ENCODE measurements at places on chromosomes 7 and 10.

GRCh38 chr7:144818511-144818910 is 17.3 kb downstream of the TPK1 start:
- DNase-seq = no peak

DNA sequence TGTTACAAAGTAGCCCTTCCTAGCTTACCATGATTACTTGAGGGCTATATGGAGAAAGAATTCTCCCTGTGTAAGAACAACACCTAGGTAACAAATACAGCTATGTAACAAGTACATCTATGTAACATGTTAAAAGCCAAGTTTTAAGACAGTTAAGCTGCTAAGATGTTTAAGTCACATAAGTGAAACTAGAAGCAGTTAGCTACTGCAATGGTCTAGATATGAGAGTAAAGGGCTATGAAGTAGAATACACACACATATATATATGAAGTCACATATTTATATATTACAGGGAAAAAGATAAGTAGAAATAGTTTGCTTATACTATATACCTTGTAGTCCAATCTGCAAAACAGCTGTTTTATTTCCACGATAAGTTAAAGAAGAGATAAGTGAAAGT is 14.4 kb downstream of the POT1 start:
- DNase-seq = no peak

DNA sequence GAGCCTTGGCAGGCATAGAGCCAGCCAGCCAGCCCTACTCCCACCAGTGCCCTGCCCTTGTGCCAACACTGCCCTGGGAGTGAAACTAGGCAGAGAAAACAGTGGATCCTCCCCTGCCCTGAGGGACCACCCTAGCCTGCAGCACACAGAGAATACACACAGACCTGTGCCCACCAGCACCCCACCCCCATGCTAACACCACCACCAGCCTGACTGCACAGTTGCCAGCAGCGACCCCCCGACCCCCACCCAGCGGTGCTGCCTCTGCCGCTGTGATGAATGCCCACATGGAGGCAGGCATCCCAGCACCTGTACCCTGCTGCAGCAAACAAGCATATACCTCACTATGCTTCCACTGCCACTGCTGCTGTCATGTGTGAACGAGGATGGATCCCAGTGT is 9.4 kb upstream of the MIOS start:
- DNase-seq = no peak

- no peak for DNase-seq
Measured at GRCh38 chr10:97002670-97003069, 170.6 kb downstream of the LCOR start.

- DNase-seq = no peak
Measured at GRCh38 chr7:134741907-134742635, 37.4 kb upstream of the CALD1 start.

DNA sequence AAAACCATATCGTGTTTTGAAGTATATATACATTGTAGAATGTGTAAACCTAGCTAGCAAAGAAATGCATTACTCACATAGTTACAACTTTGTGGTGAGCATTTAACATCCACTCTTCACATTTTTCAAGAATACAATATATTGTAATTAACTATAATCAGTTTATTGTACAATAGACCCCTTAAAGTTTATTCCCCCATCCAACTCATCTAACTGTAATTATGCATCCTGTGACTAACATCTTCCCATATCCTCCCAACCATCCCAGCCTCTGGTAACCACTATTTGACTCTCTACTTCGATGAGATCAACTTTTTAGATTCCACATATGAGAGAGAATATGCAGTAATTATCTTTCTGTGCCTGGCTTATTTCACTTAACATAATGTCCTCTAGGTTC is 526.4 kb downstream of the KIF20B start:
- DNase-seq = no peak

DNA sequence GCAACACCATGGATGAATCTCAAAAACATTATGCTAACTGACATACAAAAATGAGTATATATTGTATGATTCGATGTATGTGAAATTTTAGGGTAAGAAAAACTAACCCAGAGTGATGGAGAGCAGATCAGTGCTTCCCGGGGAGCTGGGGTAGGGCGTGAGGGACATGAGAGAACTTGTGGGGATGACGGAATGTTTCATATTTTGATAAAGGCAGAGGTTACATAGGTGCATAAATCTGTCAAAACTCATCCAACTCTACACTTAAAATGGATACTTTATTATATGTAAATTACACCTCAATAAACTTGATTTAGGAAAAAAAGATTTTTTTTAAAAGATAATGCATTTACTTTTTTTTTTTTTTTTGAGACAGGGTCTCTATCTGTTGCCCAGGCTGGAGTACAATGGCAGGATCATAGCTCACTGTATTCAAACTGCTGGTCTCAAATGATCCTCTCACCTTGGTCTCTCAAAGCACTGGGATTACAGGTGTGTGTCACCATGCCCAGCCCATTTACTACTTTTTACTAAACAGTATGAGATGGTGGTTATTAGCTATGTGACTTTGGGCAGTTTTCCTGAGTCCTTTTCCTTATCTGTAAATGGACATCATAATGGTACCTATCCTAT is 13.7 kb downstream of the RHEB start:
- no peak for DNase-seq

DNA sequence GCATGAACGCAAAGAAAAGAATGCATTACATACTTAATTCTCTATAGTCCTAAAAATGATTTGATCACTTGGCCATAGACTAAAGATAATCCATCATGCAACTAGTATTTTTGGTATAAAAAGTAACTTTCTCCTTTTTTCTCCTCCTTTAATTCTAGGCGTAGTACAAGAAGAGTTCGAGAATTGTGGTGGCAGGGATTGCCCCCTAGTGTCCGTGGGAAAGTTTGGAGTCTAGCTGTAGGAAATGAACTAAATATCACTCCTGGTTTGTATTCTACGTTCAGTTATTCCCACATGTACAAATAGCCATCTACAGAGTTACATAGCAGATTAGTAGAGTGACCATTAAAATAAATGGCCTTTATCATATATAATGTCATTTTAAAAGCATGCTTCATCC is 45.5 kb upstream of the HELLS start:
- DNase-seq = no peak

DNA sequence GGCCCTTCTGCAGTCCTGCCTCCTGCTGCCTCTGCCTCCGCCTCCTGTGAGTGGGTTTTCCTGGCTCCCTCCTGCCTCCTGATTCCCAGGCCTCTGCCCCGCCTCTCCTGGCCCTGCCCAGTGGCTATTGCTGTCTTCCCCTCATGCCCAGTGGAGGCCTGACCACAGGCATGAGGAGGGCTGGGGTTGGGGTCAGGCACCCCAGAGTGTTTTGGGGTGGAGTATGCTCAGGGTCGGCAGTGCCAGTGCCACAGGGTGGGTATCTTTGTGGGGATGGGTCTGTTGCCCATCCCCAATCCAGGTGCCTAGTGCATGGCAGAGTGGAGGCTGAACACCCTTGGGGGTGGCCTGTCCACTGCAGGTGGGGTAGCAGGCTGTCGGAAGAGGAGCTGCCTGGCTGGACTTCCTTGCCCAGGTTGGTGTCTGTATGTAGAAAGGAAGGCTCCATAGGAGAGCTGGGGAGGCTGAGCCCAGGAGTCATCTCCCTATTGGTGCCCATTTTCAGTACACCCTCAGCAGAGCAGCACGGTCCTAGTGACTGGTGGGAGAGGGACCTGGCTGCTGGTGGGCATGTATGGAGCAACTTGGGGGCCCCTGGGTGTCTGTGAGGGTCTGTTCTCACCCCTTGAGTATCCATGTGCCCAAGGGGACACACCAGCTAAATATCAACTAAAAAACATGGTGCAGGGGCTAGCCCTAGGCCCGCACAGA is 62.2 kb downstream of the ARHGAP22 start:
- DNase-seq = no peak

DNA sequence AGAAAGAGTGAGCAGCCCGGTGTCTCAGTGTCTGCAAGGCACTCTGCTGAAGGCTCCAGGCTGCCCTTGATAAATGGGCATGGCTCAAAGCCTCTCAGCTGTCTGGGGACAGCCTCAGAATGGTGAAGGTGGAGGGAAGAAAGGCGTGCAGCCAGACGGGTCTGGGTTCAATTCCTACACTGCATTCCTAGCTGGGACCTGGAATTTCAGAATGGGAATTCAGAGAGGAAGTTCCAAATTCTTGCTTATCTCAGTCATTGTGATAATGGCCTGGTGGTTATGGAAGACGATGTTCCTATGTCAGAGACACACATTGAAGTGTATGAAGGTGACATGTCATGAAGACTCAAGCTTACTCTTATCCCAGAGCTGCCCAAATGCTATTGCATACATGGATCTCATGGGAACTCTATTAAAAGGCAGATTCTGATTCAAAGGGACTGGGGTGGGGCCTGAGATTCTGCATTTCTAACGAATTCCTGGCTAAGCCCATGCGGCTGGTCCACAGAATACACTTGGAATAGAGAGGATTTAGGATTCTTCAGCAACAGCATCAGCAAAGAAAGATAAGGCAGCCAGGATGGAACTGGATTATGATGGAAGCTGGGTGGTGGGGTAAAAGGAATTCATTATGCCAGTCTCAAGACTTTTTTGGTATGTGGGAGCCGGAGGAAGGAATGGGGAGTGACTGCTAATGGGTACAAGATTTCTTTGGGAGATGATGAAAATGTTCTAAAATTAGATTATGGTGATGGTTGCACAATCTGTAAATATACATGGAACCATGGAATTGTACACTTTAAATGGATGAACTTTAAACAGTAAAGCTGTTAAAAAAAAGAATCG is 82.6 kb upstream of the ZMIZ1 start:
- no peak for DNase-seq

DNA sequence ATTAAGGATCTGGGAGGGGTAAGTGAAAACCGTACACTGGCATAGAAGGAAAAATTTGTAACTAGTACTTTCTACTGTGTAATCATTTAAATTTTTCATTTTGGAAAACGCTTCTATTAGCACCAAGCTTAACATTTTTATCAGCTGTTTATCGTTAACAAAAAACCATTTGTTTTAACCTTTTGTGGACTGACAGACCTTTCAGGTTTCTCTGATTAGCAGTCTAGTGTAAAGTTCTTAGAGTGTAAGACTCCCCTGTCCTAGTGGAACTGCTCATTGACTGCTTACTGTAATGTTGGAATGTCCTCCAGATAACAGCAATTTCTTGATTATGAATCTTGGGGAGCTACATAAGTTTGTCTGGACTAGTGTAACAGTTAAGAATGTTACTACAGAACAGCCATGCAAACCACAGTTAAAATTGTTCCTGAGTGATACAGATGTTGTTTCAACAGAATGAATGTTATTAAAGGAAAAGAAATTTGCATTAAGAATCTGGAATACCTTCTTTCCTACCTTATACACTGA is 2.0 kb downstream of the DBF4 start:
- no peak for DNase-seq

GRCh38 chr10:75916906-75917305 is 485.5 kb downstream of the LRMDA start:
- no peak for DNase-seq

GRCh38 chr7:1331561-1332467 is 99.1 kb downstream of the UNCX start:
- no peak for DNase-seq

DNA sequence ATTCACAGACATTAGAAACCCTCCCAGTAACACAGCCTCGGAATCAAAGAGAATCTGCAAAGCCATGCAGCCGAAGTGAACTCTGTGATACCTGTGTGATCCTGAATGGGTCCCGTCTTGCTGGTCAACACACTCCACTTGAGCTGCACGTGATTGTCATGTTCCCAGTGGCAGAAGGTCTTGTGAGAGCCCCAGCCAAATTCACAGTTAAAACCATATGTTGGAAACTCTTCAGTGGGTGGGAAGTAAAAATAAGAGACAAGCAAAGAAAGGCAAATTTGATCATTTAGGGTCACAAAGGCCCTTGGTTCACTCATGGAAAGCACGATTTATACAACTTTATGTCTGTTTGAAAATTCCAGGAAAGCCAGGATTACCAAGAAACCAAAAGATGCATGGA is 142.3 kb downstream of the NRP1 start:
- DNase-seq = no peak

GRCh38 chr10:93553482-93554315 is 12.8 kb upstream of the FFAR4 start:
- DNase-seq = no peak

- no peak for DNase-seq
Measured at GRCh38 chr10:24208661-24209431, at the start of gene KIAA1217. TSS of gene KIAA1217 (plus strand) at chr10:24209138. CDS start at chr10:24209194, 56 bp downstream.

DNA sequence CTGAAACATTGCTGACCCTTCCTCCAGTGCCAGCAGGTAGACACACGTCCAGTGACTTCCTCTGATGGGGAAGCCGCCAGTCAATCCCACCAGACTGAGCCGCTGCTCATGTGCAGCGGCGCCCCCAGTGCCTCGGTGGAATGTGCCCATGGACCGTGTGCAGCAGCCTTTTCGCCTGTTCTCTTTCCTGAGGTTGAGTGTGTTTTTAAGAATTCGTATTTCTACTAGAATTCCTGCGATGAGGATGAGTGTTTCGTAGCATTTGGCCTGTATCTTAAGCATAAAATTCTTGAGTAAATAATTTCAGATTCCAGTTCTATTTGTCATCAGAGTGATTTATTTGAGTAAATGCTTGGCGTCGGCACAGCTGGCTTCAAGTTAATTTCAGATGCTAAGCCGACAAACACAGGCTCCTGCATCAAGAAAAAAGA is 35.4 kb downstream of the BNIP3 start:
- DNase-seq = no peak

- DNase-seq = no peak
Measured at GRCh38 chr7:131244259-131244852, 83.3 kb upstream of the MKLN1 start.

- DNase-seq = no peak
Measured at GRCh38 chr7:25842201-25842733, 309.7 kb upstream of the NFE2L3 start.

GRCh38 chr10:129950676-129951075 is 13.4 kb downstream of the EBF3 start:
- no peak for DNase-seq

DNA sequence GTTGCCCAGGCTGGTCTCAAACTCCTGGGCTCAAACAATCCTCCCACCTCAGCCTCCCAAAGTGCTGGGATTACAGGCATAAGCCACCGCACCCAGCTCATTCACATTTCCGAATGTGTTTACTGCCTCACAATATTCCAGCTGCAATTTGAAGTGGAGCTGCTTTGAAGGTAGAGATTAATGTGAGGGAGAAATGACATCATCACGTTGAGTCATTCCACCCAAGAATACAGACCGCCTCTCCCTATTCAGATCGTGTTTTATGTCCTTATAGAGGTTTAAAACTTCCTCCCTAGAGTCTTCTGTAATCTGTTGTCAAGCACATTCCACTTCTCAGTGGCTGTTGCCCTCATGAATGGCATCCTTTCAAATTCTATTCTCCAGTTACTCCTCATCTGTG is 100.4 kb upstream of the PDGFA start:
- DNase-seq = no peak
